ENCODE measurements at places on chromosomes 7 and 10.

GRCh38 chr10:118827053-118827452 lies 72.3 kb upstream of the CACUL1 start:
- DNase-seq: no peak

DNA sequence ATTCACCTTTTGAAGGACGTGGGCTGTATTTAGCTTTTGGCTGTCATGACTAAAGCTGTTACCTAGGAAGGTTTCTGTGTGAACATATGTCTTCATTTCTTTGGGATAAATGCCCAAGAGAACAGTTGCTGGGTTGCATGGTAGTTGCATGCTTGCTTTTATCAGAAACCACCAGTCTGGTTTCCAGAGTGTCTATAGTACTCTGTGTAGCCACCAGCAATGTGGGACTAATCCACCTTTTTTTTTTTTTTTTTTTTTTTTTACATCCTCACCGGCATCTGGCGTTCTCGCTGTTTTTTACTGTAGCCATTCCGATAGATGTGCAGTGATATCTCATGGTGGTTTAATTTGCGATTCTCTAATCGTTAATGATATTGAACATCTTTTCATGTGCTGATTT lies 297.8 kb downstream of the SDK1 start:
- peak; percentile 20 for DNase-seq

DNA sequence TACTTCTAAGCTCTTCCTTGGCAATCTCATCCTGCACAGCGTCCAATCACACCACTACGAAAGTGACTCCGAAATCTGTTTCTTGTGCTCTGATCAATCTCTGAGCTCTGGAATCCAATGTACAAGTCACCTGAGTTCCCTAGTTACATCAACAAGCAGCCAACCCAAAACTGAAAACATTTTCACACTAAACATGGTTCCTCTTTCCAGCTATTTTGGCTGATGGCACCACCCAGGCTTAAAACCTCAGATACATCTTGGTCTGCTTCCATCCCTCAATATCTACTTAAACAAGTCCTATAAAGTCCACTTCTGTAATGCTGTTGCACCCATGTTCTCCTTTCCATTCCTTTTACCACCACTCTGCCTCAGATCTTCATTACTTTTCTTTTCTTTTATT lies 3.6 kb downstream of the BLOC1S2 start:
- no peak for DNase-seq

GRCh38 chr7:123204206-123204835 lies 4.6 kb upstream of the SLC13A1 start:
- DNase-seq: no peak

DNA sequence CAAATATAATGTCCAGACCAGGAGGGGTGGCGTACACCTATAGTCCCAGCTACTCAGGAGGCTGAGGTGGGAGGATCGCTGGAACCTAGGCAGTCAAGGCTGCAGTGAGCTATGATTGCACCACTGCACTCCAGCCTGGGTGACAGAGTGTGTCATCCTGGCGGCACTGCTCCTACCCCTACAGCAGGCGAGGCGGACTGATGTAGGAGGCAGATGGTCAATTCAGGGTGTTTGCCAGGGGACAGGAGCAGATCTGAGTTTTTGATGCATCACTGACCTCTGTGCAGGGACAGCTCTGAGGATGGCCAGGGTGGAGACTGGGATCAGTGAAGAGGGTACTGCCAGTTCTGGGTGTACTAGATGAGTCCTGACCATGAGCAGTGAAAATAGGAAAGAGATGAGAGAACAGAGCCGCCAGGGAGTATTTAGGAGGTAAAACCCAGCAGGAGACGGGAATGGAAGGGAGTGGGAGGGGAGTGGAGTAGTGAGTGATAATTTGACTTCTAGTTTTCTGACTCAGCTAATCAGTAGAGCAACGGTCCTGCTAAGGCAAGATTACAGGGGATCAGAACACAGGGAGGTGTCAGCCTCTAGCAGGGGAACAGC lies 75.3 kb downstream of the HIP1 start:
- DNase-seq: no peak

DNA sequence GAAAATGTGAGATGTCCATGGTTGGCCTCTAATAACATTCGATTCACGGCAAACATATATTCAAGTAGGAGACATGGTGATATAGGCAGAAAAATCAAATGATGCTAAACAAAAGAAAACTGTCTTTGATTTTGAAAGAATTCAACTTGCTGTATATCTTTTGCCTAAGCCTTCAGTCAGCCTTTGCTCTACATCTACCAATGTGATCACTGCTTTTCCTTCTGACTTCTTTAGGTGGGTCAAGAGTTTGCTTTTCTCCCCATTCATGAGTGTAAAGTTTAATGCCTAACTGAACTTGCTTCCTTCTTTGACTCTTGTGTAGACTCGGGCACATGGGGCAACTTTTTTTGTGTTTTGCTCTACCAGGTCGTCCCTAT lies 417 bp upstream of the HIF1AN start:
- DNase-seq: no peak

GRCh38 chr7:91127959-91128358 lies 136.3 kb upstream of the FZD1 start:
- DNase-seq: no peak

DNA sequence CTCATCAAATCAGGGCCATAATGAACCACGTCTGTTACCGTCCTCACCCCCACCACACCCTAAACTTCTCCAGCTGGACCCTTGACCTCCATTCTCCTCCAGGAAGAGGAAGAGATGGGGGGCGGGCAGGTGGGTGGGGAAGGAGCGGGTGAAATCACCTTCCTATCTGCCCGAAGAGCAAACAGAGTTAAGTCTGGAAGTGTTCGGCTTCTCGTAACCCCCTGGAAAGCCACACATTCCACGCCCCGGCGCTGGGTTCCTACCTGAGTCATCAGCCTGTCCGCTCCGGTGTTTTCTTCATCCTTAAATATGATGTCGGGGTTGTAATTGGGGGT lies 736 bp downstream of the SHH start:
- no peak for DNase-seq

- DNase-seq: no peak
These were observed 26.0 kb downstream of the WDR86 start for GRCh38 chr7:151383638-151384351.

DNA sequence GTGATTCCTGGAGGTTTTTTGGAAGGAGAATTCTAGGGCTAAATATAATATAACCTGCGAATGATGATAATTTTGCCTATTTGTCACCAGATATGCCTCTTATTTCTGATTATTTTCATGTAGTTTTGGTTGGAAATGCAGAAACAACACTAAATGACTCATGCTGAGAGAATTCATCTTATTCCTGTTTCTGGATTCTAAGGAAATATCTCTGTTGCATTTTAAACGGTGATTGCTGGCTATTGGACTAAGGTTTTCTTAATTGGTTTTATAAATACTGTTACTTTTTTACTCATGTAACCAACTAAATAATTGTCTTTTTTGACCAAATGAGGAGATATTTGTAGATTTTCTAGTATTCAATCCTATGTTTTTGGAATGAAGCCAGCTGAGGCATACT lies 204.9 kb upstream of the NPSR1 start:
- no peak for DNase-seq

GRCh38 chr10:86317949-86318725 lies 48.5 kb downstream of the GRID1 start:
- no peak for DNase-seq

DNA sequence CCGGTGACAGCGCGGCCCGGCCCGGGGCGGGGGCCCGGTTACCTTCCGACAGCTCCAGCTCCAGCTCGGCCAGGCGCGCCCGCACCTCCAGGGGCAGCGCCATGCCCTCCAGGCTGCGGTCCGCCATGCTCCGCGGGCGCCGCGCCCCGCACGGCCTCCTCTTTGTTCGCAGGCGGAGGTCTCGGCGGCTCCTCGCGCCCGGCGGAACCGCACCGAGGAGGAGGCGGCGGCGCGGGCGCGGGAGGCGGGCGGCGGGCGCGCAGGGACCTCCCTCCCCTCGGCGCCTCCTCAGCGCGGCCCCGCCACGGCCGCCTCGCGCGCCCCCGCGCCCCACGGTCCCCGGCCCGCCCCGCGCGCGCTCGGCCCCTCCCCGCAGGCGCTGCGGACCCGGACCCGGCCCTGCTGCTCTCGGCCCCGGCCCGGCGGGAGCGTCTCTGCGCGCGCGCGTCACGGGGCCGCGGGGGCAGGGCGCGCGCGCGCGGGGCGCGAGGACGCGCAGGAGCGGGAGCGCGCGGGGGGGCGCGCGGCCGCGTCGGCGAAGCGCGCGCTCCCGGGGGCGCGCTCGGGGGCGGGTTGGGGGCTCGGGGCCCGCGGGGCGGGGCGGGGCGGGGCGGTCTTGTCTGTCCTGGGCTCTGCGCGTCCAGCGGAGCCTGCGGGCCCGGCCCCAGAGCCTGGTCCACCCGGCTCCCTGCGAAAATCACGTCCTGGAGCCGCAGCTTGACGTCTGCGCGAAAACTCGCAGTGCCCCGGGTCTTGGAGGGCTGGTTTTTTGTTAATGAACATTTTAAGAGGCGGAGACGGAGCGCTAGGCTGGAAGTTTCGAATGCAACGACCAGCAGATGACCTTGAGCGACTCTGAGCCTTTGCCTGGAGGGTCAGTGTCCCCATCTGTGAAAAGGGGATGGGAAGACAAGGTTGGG lies at the start of gene DIP2C:
DIP2C (minus strand) TSS at position 217 of the 920 bp plus-strand sequence; CDS start at position 127, 90 bp downstream.
- DNase-seq: peak; percentile 21

GRCh38 chr7:152521420-152522337 lies 85.9 kb upstream of the KMT2C start:
- DNase-seq: no peak

DNA sequence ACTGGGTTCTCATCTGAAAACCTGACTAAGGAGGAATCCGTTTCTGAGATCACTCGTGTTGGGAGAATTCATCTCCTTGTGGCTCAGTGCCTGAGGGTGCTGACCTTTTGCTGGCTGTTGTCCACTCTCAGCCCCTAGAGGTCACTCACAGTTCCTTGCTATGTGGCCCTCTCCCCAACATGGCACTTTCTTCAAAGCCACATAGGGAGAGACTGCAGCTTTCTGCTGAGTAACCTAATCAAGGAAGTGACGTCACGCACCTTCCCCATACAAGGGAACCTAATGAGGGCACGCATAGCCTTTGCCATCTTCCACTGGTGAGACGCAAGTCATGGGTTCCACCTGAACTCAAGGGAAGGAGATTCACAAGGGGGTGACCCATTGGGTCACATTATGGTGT lies 23.2 kb downstream of the STEAP1B start:
- DNase-seq: no peak

DNA sequence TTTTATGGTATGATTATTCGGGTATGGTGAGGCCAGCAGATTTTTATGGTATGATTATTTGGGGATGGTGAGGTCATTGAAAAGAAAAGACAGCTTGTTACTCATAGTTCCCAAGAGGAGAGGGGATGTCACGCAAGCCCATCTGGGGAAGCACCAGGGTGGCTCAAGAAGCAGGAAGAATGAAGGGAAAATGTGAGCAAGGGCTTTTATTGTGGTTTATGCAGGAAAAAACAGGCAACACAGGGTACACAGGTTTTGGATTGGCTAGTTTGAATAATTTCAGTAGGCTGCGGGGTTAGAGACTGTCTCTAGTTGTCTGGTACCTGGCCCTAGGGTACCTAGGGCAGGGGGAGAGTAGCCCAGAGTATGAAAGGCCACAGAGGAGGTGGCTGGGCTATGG lies 26.8 kb upstream of the DGKI start:
- no peak for DNase-seq

DNA sequence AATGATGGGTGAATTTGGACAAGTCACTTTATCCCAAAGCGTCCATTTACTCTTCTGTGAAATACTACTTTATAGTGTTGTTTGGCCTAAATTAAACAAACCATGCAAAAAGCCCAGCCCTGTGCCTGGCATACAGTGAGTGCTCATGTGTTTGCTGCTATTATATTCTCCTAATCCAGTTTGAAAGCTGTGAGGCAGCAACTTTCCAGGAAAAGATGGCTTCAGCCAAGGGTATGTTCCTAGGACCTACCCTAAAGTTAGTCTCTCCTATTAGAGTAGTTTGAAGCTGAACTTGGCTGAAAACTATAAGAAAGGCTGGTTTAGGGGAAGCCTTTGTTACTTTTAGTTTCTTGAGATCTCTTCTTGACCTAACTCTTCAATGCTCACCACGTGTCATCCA lies 19.9 kb downstream of the ACSL5 start:
- no peak for DNase-seq

DNA sequence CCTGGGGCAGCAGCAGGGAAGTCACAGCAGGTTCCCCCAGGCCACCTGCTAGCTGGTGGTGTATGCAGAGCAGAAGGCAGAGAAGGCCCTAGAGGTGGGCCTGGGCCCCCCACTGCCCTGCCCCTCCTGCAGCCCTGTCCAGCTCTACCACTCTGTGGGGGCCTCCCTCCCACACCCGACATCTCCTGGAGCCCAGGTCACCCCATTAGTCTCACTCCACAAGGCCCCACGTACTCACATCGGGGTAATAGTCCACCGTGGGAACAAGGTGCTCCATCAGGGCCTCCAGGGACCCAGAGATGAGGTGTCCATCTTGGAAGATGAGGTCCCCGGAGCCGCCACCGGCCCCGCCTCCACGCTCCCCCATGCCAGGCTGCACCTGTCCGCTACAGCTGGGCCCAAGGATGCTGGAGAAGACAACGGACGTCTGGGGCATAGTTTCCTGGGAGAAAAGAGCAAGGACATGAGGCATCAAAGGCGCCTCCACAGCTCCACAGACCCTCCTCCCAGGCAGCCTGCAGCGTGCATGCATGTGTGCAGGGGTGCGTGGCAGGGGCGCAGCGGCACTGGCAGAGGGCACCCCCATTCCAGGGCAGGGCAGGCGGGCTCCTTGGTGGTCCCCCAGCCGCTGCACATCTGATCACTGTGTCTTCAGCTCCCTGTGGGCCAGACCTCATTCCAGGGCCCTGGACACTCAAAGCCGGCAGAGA lies 61.0 kb downstream of the RASGEF1A start:
- no peak for DNase-seq

DNA sequence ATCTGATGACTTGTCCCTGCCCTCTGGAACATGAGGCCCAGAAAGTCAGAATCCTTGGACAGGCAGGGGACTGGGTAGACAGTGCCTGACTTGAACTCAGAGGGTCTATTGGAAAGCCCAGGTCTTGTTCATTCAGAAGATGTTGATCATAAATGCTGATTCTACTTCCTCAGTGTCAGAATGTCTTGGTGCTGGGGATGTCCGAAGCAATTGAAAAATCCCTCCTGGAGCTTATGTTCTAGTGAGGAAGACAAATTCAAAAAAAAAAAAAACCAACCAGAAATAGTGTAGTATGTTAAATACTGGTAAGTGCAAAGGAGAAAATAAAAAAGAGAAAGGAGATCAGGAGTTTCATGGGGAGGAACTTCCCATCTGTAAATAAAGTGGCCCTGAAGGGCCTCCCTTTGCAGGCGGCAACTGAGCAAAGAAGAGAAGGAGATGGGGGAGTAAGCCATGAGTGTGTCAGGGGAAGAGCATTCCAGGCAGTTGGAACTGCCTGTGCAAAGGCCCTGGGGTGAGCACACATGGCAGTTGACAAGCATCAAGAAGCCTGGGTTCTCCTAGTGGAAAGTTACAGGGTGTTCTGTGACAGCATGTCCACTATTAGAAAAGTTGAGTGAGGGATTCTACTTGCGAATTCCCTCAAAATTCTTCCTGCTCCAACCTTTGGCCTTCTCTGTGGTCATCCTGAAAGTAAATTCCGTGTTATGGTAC lies 30.7 kb downstream of the TSPAN15 start:
- no peak for DNase-seq
